ENCODE measurements at places on chromosomes 7 and 10. TPM values are rescaled to one million over a fixed set of nuclear protein-coding genes. Genes with fewer than 3 reads are reported as not detected.

DNA sequence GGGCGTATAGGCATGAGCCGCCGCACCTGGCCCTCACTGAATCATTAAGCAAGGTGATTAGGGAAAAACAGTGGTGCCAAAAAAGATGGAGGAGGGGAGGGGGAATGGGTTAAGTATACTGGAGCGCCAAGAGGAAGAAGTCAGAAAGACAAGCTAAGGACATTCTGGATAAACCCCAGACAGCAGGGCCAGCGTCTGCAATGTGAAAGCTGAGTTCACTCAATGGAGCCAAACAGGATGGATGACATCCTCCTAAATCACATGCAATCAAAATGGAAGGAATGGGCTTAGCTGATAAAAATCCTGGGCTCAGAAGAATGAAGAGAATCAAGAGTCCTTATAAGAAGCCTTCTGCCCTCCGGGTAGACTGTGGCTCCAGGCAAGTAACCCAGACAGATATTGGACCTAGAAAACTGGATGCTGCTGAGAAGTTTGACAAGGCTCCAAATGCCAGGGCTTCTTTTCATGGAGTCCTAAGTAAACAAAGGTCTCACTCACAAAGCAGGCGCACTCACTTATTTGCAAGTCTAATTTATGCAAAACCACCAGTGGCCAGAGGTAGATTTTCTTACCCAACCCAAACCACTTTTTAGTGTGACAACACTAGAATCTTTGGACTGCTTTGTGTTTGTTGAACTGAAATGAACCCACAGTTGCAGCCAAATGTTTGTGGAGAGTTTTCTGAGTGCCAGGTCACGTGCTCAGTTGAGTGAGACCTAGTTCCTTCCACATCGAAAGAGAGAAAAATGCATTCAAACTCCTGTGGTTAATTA lies 519.1 kb upstream of the AUTS2 start:
- H3K4me1 ChIP-seq, result no peaks in the 10 kb centered on the region
- H3K4me3 ChIP-seq, result no peak overlapping the region
- no peaks in the 10 kb centered on the region for H3K27me3 ChIP-seq
- no peaks in the 10 kb centered on the region for H3K36me3 ChIP-seq
- no peak overlapping the region for H3K27ac ChIP-seq

DNA sequence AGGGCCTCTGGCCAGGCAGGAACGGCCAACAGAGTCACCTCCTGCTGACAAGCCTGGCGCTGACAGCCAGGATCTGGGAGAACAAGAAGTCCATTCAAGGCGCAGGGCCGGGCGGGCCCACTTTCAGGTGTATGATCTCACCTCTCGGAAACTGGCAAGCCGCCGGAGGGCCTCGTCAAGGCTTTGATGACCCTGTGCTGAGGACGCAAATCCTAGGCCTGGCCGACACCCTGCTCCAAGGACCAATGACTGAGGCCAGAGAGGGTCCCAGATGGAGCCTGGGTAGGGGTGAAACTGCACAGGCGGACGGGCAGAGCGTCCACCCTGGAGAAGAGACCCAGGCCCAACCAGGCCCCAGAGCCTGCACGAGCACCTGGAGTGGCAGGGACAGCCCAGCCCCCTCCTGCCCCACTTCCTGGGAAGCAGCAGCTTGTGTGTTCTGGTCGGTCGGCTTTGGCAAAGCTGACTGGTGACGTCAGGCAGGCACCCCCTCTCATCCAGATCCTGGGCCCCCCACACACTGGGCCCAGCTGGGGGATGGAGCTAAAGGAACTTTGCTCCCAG lies 30.6 kb downstream of the MYL10 start:
- peaks cover 2% of the 10 kb centered on the region for H3K27me3 ChIP-seq
- H3K27ac ChIP-seq, result no peak overlapping the region
- H3K4me1 ChIP-seq, result no peaks in the 10 kb centered on the region

GRCh38 chr7:107147464-107148393 lies 21.1 kb upstream of the HBP1 start:
- no peaks in the 10 kb centered on the region for H3K27me3 ChIP-seq
- H3K4me1 ChIP-seq, result peaks cover 4% of the 10 kb centered on the region
- H3K27ac ChIP-seq, result no peak overlapping the region
- H3K36me3 ChIP-seq, result no peaks in the 10 kb centered on the region

- no peak overlapping the region for H3K4me3 ChIP-seq
- H3K27ac ChIP-seq, result no peak overlapping the region
Observed at GRCh38 chr7:582931-583330, 63.3 kb upstream of the PDGFA start.

DNA sequence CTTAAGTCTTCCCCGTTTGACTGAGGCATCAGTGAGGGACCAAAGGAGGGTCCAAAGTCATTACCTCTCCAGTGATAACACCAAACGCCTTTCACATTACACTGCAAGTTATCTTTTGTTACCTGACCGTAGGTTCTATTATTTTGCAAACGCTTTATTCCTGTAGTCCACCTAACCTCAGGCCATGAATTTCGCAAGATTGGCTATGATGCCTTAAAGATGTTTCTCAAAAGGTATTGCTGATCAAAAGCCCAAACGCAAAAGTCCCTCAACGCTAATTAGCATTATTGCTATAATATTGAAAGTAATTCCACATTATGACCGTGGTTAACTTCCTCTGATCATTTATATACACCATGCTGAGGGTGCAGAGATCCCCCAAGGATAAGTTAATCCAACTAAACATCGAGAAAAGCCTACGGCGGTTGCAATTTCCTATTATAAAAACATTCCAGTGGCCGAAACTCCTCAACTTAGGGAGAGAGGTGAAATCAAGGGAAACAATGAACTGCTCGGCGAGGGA lies 649 bp downstream of the DNA2 start:
- H3K36me3 ChIP-seq, result no peaks in the 10 kb centered on the region
- no peaks in the 10 kb centered on the region for H3K4me1 ChIP-seq
- H3K4me3 ChIP-seq, result peak overlapping the region; percentile 91
- H3K27me3 ChIP-seq, result no peaks in the 10 kb centered on the region
- peak; percentile 3 for DNase-seq
- H3K27ac ChIP-seq, result peak overlapping the region; percentile 63

The AKR1B15 gene
- not detected for total RNA-seq

The LGI1 gene
- total RNA-seq, result not detected

- no peak for DNase-seq
- H3K27me3 ChIP-seq, result no peaks in the 10 kb centered on the region
- no peak overlapping the region for H3K4me3 ChIP-seq
- H3K27ac ChIP-seq, result peak overlapping the region; percentile 18
- H3K36me3 ChIP-seq, result no peaks in the 10 kb centered on the region
- H3K4me1 ChIP-seq, result peaks cover 32% of the 10 kb centered on the region
Observed at GRCh38 chr10:80458638-80459037, 4.5 kb downstream of the TSPAN14 start.

- peak; percentile 77 for DNase-seq
- no peaks in the 10 kb centered on the region for H3K27me3 ChIP-seq
- no peaks in the 10 kb centered on the region for H3K36me3 ChIP-seq
- H3K4me1 ChIP-seq, result peaks cover 6% of the 10 kb centered on the region
- H3K27ac ChIP-seq, result no peak overlapping the region
Observed at GRCh38 chr10:88657901-88658300, 6.3 kb upstream of the LIPF start.

DNA sequence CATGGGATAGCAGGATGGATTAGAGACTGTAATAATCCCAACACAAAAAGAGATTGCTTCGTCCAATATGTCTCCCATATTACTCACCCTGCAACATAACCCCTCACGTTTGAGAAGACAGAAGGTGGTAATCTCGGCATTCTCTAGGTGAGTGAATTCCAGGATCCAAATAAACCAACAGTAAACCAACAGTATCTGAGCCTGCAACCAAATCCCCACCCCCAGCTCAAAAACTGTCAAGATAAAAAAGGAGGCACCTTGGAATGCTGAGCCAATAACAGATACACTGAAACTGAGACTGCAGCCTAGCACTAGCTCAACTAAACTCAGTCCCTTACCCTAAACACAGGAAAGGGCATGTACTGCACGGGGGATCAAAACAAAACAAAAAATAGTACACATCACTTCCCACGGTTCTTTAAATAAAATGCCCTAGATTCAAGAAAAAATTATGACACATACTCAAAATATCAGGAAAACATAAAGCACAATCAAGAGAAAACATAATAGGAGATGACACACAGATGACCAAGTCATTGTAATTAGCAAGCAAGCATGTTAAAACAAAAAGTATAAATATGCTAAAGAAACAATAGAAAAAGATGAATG lies 28.0 kb downstream of the IPMK start:
- H3K4me3 ChIP-seq, result no peak overlapping the region
- no peak overlapping the region for H3K27ac ChIP-seq
- H3K27me3 ChIP-seq, result no peaks in the 10 kb centered on the region
- DNase-seq, result peak; percentile 20

DNA sequence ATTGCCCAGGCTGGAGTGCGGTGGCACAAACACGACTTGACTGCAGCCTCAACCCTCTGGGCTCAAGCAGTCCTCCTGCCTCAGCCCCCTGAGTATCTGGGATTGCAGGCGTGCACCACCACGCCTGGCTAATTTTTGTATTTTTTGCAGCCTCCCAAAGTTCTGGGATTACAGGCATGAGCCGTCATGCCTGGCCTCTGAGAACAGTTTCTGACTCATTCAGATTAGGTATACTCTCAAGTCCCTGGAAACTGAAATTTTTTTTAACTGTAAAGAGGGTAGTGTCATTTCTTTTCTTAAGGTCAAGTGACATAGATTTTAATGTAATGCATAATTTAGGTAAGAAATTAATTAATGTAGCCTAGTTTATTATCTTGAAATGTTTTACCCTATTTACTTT lies 104.7 kb downstream of the SEPTIN7 start:
- H3K27ac ChIP-seq, result no peak overlapping the region
- H3K36me3 ChIP-seq, result no peaks in the 10 kb centered on the region
- DNase-seq, result peak; percentile 51
- no peak overlapping the region for H3K4me3 ChIP-seq
- H3K27me3 ChIP-seq, result no peaks in the 10 kb centered on the region

DNA sequence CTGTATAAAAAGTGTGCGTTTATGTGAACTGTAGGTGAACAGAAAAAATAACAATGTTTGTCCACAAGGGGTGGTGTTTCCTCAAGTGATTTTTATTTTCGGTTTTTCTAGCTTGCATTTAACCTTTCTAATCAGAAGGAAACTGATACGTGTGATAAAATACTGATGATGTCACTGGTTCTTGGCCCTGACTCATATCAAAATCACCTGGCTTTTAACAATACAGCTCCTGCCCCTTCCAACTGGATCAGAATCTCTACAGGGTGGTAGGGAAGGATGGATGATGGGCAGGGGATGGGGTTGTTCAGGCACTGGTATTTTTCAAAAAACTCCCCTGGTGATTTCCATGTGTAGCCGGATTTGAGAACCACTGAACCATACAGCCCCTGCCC lies 10.9 kb downstream of the NPFFR1 start:
- peaks cover 1% of the 10 kb centered on the region for H3K4me1 ChIP-seq
- no peaks in the 10 kb centered on the region for H3K36me3 ChIP-seq
- no peak for DNase-seq
- H3K27ac ChIP-seq, result no peak overlapping the region
- no peaks in the 10 kb centered on the region for H3K27me3 ChIP-seq

- H3K36me3 ChIP-seq, result no peaks in the 10 kb centered on the region
- H3K27ac ChIP-seq, result no peak overlapping the region
- H3K27me3 ChIP-seq, result no peaks in the 10 kb centered on the region
- H3K4me3 ChIP-seq, result no peak overlapping the region
- H3K4me1 ChIP-seq, result peaks cover 12% of the 10 kb centered on the region
- peak; percentile 22 for DNase-seq
Observed at GRCh38 chr10:21369697-21370096, 155.8 kb downstream of the SKIDA1 start.

GRCh38 chr7:82441669-82442478 lies 1.7 kb downstream of the CACNA2D1 start:
- no peaks in the 10 kb centered on the region for H3K36me3 ChIP-seq
- H3K27ac ChIP-seq, result no peak overlapping the region
- H3K4me1 ChIP-seq, result peaks cover 2% of the 10 kb centered on the region
- H3K4me3 ChIP-seq, result peak overlapping the region; percentile 78
- H3K27me3 ChIP-seq, result no peaks in the 10 kb centered on the region

DNA sequence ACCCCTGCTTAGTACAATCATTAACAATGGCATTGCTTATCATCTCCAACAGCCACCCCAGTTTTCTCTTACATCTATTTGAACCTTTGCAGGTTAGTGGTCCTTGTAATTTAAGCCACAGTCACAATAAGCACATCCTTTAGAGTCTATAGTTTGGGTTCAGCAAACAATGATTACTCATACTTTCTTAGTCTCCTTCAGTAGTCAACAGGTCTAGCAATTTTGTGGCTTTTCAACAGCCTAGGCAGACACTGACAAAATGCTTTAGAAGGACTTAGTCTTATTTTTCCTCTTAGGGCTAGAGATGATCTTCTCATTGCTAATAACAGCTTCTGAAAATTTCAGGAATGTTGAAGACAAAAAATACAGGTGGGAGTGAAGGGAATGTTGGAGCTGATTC lies 32.3 kb upstream of the FAM204A start:
- no peaks in the 10 kb centered on the region for H3K36me3 ChIP-seq
- no peak overlapping the region for H3K27ac ChIP-seq
- no peak for DNase-seq
- H3K27me3 ChIP-seq, result no peaks in the 10 kb centered on the region
- H3K4me3 ChIP-seq, result no peak overlapping the region

- no peak for DNase-seq
- no peak overlapping the region for H3K4me3 ChIP-seq
- H3K27me3 ChIP-seq, result no peaks in the 10 kb centered on the region
- H3K4me1 ChIP-seq, result no peaks in the 10 kb centered on the region
- H3K27ac ChIP-seq, result no peak overlapping the region
- no peaks in the 10 kb centered on the region for H3K36me3 ChIP-seq
Observed at GRCh38 chr7:52992479-52993162, 42.8 kb upstream of the POM121L12 start.

The GNAT3 gene
- not detected for total RNA-seq
